ENCODE measurements at places on chromosomes 2 and 18.
A peak's percentile ranks its signal among the peaks of the same experiment; 100 is the strongest.

GRCh38 chr2:27074738-27075565 is 3.5 kb upstream of the EMILIN1 start:
- peak; percentile 47 for DNase-seq

DNA sequence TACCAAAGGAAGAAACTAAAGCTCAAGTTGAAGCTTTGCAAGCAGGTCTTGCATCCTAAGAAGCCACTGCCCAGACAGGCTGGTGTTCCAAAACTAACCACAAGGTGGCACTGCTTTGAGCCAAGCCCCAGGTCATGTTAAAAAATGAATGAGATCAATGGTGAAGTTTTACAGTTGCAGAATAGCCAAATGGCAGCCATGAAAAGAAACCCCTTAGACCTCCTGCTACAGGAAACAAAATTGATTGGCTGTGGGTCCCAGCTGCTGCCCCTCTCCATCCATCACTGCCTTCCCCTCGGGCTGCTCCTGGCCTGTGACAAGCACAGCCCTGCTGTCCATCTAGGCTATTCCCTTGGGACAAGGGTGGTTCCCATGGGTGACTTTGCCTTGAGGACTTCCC is 20.7 kb upstream of the MREG start:
- DNase-seq = peak; percentile 82

GRCh38 chr2:213429516-213429915 is 145.3 kb downstream of the SPAG16 start:
- no peak for DNase-seq

- no peak for DNase-seq
Measured at GRCh38 chr2:98464772-98465310, 20.2 kb downstream of the INPP4A start.

GRCh38 chr2:16717477-16717876 is 51.8 kb upstream of the CYRIA start:
- DNase-seq = no peak

DNA sequence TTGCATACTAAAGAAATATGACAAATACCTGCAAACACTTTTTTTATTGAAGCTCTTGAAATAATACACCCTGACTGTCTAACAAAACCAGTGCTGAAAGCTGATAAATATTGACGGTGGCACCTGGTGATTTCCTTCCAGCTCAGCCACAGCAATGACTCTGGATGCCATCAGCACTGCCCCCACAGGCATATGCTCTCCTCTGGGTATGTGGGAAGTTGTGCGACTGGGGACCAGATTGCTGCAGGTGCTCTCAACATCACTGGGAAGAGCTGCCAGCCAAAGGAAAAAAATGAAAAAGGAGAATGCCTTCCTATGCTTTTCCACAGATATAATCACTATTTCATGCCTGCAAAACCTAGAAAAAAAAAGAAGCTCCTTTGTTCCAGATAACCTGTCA is 141.5 kb downstream of the PIGN start:
- no peak for DNase-seq

- no peak for DNase-seq
Measured at GRCh38 chr2:122815120-122815519, 1059.7 kb downstream of the TSN start.

GRCh38 chr2:16238001-16238761 is 297.8 kb downstream of the MYCN start:
- no peak for DNase-seq

DNA sequence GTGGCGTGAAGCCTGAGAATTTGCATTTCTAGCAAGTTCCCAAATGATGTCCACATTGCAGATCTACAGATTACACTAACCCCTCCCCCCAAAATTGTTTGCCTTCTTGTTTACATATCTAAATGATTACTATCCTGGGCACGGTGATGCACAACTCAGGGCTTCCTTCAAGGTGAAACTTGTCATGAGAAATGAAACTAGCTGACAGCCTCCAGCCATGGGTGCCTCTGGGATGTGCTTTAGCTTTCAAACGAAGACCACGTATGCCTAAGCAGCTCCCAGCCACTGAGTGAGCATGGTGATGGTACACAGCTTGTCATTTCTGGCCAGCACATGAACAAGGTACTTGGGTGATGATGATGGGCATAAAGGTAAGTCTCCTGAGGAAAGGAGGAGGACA is 464.8 kb upstream of the DDX18 start:
- DNase-seq = no peak

DNA sequence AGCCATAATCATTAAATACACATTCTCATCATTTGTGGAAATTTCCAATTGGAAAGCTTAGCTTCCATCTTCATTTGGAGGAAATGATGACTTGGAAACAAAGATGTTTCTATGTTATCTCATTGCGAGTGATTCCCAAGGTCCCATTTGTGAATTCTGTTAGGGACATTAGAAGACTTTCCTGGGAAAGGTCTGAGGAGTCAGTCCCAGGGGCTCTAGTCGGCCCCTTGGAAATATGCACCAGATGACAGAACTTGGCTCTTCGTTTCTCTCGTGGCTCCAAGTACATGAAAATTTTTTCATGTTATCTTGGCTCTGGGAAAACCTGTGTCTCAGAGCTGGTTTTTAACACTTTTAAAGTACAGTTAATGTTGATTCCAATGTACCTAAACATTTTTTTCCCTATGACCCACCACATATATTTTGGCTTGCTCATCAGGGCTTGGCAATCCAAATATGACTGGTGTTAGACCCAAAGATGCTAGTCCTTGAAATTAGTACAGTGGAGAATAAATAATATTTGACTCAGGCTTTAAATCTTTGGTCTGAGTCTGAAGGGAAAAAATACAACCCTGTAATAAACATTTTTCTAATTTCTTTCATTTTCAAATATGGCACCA is 15.4 kb upstream of the CAVIN2 start:
- no peak for DNase-seq

DNA sequence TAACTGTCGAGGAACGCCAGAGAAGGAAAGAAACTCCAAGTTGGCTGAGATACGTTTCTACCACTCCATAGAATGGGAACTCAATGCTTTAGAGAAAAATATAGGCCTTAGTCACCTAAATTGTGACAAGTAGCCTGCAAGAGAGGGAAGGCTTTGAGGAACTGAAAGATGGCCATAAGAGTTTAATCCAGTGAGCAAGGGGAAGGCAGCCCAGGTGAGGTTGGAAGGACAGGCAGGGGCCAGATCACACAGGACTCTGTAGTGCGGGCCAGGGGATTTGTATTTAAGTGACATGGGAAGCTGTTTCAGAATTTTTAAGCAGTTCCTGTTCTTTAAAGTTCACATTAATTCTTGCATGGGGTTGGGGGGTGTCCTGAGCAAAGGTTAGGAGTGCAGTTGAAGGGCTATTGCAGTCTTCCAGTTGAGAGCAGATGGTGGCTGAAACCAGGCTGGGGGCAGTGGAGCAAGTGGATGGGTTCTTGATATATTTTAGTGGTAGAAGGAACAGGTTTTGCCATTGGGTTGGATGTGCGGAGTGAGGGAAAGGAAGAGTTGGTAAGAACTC is 138.9 kb upstream of the PELI1 start:
- DNase-seq = no peak

DNA sequence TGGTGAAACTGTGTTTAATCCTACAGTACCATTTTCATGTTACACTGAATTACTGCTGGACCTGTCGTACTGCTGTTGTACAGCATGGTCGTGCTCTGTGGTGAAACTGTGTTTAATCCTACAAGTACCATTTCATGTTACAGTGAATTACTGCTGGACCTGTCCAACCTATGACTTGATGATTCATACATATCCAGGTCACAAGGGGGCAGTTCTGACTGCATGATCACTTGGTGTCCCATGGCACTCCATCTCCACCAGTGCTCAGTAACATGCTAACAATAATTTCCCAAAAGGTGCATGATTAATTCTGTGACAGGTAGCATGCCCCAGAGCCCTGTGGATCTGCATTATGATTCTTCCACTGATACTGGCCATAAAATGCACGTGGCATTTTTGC is 101.6 kb downstream of the ADCYAP1 start:
- DNase-seq = no peak

- DNase-seq = no peak
Measured at GRCh38 chr2:119474371-119475224, 42.9 kb downstream of the TMEM37 start.

DNA sequence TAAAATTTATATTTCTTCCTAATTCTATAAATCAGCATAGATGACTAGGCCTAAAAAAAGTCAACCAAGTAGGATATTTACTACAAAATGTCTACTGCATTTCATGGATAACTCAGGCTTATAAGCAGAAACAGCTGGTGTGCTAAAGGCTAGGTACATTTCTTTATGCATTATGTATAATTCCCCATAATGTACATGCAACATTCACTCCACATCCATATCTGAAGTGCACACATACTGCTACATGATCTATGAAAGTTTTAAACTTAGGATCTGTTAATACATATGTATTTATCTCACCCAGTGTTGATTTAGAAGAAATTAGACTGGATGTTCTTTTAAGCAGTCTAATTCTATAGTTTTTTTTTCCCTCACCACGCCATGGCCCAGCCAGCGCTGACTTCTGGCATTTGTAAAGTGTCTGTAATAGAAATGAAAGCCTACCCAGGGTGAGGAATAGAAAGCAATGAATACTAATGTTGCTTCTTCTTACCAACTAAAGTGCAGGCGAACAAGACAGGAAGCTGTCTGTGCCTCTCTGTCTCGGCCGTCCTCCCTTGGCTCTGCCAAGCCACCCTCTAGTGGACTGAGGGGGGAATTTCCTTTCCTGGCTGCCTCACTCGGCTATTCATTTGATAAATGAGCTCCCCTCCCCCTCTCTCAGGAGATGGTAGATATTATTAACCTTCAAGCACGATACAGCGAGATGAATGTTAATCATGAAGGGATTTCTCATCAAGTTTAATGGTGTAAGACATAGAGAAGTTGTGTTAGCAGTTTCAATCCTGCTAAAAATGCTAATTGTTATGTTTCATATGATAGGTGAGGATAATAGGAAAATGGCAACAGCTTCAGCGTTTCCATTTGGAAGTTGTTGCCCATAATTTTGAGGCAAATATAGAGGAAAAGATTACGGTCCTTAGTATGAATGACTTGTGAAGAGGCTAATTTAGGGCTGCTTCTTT is 384.5 kb downstream of the MTX2 start:
- peak; percentile 22 for DNase-seq

DNA sequence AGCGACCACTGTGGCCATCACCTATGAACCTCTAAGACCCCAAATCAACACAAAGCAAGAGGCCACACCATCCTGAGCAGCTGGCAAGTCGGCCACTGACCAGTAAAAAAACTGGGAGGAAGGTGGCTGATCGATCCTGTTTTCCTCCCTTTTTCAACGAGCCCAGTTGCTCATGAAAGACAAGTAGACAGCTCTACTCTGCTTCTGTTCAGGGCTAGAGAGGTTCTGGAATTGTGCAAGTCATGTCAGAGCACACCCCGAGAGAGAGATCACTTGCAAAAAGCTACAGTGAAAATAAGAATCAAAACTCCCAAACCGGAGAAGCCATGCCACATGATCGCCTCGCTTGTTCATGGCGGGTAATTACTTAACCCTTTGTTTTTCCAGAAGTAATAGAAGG is 34.6 kb downstream of the ZNF516 start:
- DNase-seq = no peak

GRCh38 chr2:28683100-28683706 is 68.4 kb upstream of the PPP1CB start:
- DNase-seq = no peak

- DNase-seq = no peak
Measured at GRCh38 chr18:56412951-56413350, 225.4 kb downstream of the TXNL1 start.

DNA sequence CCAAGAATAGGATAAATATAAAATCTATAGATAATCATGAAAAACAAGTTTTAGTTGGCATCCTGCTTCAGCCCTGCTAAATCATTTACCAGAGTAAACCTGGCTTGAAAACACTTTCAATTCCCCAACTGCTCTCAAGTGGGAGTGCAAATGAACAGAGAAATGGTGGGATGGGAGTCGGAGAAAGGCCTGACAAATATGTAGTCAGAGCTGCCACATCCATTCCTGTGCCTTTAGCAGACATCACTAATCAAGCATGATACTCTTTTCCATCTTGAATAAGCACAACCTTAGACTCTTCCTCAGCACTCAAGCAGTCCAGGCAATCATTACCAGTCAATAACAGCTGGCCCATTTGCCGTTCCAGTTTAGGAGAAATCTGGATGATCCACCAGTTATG is 101.3 kb downstream of the ANKRD44 start:
- no peak for DNase-seq

DNA sequence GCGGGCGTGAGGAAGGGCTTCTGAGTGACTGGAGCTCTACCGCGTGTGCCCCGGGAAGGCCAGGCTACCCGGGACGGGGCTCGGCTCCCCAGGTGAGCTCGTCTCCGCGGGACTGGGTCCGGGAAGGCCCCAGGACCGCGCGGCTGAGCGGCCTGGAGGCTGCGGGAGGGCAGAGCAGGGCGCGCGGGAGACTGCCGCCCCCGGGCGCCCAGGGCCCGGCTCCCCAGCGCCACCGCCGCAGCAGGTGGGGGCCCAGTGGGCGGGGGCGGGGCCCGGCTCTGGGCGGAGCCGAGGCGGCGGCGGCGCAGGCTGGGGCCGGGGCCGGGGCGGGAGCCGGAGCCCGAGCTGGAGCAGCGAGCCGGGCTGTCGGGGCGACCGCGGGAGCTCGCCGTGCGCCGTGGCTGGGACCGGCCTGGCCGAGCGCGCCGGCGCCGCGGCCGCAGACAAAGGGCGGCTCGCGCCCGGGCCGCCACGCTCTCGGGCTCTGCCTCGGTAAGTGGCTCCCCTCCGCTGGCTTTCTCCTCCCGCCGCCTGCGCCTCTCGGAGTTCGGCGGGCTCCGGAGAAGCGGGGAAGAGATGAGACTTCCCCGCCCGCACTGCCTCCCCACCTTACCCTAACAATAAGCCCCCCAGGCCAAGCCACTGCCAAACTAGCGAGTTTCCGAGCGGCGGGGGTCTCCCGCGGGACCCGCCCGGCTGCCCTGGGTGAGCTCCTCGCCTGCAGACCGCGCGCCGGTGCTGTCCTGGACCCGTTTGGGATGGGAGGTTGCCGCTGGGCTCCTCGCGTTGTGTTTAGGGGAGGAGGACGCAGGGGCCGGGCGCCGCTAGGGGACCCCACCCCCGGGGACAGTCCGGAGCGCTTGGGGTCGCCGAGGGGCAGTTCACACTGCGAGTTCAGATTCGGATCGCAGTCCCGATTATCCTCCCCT is at the start of gene MAPK4:
Gene MAPK4, plus strand, starts transcription at position 336 of the 929 bp plus-strand sequence. CDS start 103,872 bp downstream, outside the sequence.
- DNase-seq = no peak

GRCh38 chr2:137992039-137992646 is 27.9 kb downstream of the HNMT start:
- DNase-seq = no peak

GRCh38 chr18:42338683-42339082 is 383.6 kb downstream of the PIK3C3 start:
- no peak for DNase-seq

- no peak for DNase-seq
Measured at GRCh38 chr2:153645599-153645998, 167.0 kb upstream of the RPRM start.

DNA sequence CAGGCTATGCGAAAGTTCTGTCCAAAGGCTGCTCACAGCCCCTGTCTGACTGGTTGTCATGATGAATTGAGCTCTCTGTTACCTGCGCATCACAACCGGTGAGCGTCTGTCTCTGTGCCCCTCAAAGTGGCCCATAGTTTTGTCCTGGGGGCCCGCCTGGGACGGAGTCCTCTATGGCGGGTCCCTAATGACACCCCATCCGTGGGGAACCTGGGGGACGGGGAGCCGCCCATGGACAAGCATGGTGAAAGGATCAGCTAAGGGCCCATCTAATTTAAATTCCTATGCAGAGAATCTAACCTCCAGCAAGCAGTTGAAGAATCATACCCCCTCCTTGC is 473 bp downstream of the ELMOD3 start:
- no peak for DNase-seq
